ENCODE measurements at places on chromosomes 13 and 19.

DNA sequence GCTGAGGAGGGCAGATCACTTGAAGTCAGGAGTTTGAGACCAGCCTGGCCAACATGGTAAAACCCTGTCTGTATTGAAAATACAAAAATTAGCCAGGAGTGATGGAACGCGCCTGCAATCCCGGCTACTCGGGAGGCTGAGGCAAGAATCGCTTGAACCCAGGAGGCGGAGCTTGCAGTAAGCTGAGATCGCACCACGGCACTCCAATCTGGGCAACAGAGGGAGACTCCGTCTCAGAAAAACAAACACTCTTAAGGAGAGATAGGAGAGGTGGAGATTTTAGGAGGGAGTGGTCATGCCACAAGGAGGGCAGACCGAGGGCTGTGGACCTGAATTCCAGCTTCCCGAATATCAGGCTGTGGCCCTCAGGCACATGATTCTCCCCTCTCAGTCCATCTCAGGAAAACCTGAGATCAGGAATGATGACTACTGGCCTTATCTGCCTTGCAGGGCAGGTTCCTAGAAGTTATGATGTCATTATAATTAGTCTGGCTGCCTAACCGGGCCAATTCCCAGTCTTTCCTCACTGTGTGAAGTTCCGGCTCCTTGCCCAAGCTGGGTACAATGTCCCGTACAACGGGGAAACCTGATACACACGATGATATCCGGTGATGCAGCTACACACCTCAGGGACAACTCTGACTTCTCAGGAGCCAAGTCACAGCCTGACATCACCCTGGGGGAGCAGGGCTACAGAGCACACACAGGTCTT lies 2.5 kb downstream of the SLC35E1 start:
- no peak for DNase-seq

DNA sequence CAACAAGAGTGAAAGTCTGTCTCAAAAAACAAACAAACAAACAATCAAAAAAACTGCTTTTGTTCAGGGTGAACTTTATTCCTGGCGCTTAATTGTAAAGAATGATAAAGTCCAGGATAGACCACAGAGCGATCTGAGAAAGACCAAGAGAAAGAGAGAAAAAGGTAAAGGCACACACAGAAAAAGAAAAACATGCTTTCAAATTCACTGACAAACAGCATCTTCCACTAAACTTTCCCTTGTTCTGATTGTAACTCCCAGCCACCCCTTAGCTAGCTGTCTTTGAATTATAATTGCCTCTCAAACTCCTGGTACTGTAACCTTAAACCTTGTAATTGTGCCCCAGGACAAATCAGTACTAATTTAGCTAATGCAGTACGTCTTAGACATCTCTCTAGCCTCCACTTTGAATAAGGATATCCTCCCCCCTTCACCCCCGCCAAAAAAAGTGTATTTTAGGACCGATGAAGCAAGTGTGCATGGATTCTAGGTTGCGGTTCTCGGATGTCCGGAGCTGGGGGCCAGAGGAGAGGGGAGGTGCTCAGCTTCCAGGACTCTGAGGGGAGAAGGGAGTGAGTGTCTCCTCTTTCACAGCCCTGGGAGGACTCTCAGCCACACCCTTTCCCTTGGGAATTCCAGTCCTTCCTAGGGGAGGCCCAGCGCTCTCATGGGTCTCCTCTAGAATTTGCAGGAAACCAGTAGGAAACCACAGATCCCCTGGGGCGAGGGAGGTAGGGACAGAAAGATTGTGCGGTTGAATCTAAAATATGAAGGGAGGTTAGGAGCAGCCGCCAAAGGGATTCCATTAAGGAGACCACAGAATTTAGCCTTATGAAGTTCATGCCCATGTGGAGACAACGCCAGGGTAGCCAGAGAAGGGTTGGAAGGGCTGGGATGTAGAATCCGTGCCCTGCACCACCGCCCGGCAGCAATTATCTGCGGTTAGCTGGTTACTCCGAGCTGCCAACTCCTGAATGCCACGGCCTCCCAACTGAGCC lies 19.7 kb downstream of the ZNF536 start:
- DNase-seq: no peak

DNA sequence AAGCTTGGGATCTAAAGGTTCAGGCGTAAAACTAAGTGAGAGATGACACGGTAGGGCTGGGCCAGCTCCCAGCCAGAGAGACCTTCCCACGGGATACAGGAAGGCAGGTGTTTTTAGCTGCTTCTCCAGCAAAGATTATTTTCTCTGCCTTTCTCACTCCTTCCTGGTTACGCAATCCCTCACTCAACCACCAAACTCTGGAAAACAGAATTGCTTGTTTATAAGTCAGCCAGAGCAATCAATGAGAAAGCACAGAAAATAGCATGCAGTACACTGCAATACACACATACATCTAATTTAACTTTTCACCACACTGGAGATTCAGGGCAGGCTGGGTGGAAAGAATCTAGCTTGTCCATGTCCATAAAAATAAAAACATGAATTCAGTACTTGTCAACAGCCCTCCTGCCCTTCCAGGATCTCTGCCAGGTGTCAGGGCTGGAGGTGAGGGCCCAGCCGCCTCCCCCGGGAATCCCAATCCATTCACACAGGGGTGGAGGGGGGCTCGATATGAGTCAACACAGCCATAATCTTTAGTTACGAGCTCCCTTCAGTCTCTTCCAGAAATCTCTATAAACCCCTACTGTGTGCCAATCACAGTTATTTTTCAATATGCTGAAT lies 12.2 kb downstream of the RHPN2 start:
- no peak for DNase-seq

DNA sequence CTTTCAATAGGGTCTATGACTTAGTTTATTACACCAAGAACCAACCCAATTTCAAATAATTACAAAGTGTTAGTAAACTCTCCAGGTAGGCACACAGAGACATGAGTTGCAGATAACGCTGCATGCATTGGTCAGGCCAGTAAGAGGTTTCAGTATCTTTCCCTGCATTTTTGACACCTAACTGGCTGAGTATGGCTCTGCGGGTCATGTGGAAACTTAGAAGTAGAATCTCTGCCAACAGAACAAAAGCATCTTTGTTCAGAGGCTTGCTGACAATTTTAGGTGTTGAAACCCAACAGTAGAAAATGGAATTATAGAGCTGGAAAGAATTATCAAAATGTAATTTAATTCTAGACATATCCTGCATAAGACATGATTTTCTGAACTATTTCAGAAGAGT lies 25.3 kb downstream of the HTR2A start:
- DNase-seq: no peak

DNA sequence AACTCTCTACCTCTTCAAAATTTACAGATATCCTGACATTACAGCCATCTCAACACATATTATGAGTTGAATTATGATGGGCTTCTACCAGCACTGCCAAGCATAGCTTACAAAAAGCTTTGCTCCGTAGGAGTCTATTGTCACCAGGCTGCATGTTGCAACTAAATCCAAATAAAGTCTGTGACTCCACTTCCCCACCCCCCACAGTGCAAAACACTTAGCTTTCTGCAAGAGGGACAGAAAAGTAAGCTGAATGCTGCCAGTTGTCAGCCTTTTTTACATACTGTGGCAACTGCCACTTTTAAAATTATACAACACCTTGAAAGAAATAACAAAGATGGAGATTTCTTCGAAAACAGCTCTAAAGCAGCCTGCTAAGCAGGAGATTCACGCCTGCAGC lies 189.1 kb downstream of the FGF14 start:
- DNase-seq: no peak

DNA sequence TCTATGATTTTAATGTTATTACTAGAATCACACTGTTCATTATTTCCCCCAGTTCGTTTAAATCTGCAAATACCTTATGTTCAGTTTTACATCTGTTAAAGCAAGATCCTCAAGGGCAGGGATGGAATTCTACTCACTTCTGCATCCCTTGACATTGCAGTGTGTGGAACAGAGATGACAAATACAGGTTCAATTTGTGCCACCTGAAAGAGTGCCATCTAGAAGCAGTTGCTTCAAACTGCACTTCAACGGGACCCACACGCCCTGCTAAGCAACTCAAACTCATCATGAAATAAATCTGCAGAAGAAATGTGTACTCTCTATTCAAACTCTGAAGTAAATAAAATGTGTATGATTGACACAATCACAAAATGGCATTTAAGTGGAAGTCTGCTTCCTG lies 44.5 kb downstream of the RUBCNL start:
- no peak for DNase-seq

Measured in stimulated activated CD4-positive, alpha-beta T cell treated with anti-CD3 and anti-CD28 coated beads, Interleukin-4, amount 100 ng/mL, for 4 hours (primary cell).